Activated T-helper 17 cell treated with anti-CD3 and anti-CD28 coated beads, Interleukin-2, amount 50 U/mL, for 72 hours (primary cell): ENCODE measurements at places on chromosomes 2 and 18.
A peak's percentile ranks its signal among the peaks of the same experiment; 100 is the strongest.

DNA sequence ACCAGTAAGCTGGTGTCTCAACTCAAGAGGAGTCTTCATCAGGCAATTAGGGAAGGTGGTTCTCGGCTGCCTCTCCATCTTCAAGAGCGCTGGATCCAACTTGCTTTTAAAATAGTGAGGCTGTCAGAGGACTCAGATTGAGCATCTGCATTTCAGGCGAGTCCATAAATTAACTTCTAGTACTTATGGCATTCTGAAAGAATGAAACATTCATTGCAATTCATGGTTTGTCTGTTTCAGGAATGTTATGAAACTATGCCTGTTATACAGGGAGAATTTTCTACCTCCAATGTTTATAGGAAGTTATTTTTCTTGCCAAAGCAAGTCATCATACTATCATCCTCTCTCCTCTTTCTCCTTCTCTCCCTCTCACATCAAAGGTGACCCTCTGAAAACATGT lies 883.2 kb downstream of the SLC4A3 start:
- ATAC-seq, result no peak

DNA sequence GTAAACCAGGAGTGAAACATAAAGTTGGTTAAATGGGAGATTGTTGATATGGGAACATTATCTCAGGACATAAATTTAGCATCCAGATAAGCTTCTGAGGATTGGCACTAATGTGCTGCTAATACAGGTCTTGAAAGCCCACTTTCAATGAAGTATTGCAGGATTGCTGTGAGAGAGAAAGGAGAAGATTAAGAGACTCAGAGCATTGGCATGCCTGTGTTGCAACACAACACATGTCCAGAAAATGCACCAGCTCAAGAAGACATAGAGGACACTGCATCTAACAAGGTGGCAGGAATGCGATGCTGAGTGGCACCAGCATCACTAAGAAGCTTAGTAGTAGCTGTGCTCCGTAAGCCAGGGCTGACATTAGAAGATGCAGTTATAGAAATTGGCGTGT lies 728.9 kb downstream of the SUCLG1 start:
- no peak for ATAC-seq

DNA sequence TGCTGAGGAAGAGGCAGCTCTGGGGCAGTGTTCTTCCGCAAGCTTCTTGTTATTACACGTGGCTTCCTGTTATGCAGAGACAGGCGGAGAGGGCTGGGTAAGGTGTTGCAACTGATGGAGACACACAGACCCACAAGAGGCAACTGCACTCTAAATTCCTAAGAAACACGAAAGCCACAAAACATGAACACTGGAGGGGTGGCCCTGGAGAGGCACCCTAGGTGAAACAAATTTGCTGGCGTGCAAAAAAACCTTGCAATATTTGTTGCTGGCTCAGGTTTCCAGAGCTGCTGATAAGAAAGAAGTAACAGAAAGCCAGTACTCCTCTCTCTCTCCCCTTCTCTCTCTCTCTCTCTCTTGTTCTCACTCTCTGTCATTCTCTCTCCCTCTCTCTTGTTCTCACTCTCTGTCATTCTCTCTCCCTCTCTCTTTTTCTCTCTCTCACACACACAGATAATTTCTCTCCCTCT lies 31.8 kb downstream of the ARHGAP25 start:
- ATAC-seq, result peak; percentile 58

GRCh38 chr2:178115271-178115670 lies 3.0 kb downstream of the RBM45 start:
- ATAC-seq, result no peak

- no peak for ATAC-seq
Observed at GRCh38 chr2:101533561-101534148, 58.7 kb upstream of the RFX8 start.

DNA sequence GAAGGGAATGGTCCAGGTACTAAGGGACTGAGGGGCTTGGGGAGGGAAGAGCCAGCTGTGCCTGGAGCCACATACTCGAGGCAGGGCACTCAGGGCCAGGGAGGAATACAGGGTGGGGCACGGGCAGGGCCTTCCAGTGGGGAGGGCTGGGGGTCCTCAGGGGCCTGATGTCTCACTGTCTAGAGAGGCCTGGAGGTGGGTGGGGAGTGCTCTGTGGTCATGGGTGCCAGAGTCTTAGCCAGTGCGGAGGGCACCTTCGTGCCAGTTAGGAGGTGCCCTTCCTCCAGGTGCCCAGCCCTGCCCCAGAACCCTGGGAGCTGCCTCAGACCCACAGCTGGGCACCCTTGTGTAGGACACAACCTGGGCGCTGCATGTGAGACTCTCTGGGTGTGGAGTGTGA lies 81.2 kb downstream of the SMAD7 start:
- ATAC-seq, result no peak

DNA sequence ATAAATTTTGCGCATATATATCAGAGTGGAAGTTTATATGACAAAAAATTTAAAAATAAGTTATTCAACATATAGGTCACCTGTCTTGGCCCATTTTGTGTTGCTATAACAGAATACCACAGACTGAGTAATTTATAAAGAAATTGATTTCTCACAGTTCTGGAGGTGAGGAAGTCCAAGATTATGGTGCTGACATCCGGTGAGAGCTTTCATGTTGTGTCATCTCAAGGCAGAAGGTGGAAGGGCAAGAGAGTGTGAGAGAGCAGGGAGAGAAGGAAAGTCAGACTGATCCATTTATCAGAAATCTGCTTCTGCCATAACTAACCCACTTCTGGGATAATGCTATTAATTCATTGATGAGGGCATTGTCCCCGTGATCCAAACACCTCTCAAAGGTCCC lies 9.0 kb upstream of the FEZ2 start:
- no peak for ATAC-seq
